T-helper 9 cell (primary cell): ENCODE measurements at places on chromosomes 5 and 9.

GRCh38 chr5:52738095-52738506, 49.6 kb upstream of the ITGA1 start:
- DNase-seq, result no peak

DNA sequence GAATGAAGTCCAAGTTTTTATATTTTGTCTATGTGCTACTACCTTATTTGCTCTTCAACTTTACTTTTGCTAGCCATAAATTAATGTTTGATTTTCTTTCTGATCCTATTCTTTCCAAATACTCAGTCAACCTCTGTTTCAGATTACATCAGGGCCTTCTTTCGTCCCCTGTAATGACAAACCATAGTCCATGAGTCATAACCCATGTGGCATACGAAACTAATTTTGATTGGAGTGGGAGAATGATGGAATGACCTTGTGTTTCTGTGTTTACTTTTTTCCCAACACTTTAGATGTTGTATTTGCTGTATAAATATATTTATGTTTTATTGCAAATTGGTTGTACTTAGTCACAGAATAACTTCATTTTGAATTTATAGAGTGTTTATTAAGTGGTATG, 1043.1 kb downstream of the DTWD2 start:
- no peak for DNase-seq

- DNase-seq, result no peak
These were observed 98.3 kb downstream of the PSD2 start for GRCh38 chr5:139893873-139894272.

- DNase-seq, result no peak
These were observed 118.2 kb downstream of the FRMD3 start for GRCh38 chr9:83419961-83420360.

DNA sequence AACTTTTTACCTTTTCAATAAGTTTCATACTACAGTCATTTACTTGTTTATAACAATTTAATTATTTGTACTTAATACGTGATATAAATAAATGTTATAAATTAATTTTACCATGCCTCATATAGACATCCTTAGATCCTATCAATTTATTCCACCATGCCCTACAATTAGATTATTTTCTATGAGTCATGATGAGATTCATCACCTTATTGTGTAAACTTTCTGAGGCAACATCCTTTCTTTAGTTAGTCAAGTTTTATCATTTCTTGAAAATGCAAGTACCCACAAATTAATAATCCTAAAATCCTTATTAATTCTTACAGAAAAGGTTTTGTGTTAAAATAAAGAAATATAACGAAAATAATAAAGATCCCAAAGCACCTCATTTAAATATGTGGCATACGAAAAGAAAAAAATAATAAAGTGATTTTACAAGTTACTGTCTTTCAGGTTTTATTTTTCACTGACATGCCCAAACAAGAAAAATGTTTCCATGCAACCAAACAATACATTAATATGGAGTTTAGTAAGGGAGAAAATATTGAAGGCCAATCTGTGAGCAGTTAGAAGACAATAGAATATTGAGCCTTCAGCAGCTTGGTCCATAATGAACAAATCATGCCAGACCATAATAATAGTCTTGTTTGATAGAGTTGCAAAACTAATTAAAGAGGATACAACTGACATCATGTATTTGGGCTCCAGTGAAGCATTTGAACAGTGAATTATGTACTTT, 188.7 kb upstream of the MRPS30 start:
- DNase-seq, result no peak

DNA sequence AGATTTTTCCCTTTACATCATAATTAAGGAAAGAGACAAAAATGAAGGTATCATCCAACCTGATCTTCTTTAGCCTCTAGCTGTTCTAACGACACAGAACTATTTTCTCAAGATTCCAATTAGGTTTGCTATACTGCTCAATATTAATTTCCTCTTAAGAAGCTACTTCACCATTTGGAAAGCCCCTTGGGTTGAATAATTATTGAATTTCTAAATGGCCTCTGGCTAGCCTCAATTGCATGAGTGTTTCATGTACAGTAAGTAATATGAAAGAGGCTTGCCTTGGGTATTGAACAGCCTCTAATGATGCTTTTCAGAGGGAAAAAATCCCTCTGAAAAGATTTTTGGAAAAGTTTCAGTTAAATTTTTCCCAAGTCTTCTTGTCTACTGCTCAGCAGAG, 3.7 kb upstream of the MOB3B start:
- no peak for DNase-seq

GRCh38 chr5:112070022-112070421, 313.0 kb upstream of the NREP start:
- no peak for DNase-seq

DNA sequence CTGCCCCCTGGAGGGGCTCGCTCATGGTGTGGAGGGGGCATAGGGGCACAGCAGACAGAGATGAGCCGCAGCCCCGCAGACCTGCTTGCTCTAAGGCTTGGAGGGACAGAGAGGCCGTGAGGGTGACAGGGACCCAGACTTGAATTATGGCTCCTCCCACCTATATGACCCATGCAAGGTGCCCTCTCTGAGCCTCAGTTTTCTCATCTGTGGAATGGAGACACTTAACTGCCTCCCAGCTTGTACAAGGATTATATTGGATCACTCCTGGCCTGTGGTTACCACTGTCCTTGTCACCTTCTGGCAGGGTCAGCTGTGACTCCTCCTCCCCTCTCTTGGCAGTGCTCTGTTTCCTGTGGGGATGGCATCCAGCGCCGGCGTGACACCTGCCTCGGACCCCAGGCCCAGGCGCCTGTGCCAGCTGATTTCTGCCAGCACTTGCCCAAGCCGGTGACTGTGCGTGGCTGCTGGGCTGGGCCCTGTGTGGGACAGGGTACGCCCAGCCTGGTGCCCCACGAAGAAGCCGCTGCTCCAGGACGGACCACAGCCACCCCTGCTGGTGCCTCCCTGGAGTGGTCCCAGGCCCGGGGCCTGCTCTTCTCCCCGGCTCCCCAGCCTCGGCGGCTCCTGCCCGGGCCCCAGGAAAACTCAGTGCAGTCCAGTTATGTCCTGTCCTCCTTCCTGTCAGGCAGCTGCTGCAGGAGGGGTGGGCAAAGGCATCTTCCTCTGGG, 4.7 kb upstream of the CACFD1 start:
- DNase-seq, result no peak

DNA sequence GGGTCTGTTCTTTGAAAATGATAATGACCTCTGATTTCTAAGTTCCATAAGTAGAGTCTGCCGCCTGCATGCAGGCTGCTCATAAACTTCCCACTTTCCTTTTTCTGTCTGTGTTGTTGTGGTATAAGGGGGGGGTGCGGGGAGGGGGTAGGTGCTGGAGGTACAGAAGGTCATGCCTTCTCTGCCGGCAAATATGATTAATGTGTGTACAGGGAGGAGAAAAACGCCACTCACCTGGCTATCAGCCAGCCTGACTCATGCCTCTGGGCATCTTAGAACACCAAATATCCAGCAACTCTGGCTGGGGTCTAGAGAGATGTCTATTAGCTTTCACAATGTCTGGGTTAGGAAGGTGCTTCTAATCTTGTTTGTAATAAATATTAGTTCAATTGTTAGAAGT, 128.3 kb downstream of the EFNA5 start:
- DNase-seq, result no peak

DNA sequence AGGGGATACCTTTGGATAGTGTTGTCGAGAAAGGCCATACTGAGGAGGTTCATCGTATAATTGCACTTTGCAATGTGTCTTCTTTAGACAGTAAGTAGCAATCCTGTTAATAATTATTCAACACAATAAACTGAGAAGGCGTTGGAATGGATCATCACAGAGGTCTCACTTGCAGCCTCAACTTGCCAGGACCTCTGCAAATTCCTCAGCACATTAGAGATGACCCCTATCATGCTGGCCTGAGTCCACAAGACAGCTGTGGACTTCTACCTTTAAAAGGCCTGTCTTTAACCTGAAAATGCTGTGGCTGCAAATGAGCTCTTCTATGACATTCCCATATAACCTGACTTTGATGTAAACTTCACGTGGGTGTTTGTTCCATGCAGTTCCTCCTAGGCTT, 14.1 kb downstream of the SH3TC2 start:
- no peak for DNase-seq

DNA sequence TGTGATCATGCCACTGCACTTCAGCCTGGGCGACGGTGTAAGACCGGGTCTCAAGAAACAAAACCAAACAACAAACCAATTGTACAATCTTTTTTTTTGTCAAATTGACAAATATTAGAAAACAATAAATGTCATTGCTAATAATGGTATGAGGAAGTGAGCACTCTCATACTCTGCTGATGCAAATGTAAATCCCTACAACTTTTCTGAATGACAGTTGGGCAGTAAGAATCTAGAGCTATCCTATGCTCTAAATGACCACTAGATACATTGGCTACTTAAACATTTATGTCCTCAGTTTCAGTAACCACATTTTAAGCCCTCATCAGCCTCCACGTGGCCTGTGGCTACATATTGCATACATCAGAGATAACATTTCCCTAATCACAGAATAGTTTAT, 256.2 kb downstream of the FER start:
- no peak for DNase-seq

DNA sequence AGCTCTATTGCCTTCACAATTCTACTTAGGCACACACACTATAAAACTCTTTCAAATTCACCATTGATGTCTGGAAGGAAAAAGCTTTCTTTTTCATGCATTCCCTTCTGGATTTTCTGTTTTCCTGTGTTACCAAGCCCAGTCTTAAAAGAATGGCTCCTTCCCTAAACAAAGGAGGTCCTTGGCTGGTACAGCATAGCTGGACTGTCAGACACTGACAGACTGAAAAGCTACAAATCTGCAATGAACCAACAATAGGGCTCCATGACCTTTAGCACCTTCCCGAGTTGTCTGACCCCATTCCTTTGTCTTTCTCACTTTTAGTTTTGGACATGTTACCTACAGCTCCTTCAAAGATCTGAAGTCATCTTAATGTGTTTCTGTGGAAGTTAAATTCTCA, 382.5 kb downstream of the TMEM161B start:
- DNase-seq, result no peak

DNA sequence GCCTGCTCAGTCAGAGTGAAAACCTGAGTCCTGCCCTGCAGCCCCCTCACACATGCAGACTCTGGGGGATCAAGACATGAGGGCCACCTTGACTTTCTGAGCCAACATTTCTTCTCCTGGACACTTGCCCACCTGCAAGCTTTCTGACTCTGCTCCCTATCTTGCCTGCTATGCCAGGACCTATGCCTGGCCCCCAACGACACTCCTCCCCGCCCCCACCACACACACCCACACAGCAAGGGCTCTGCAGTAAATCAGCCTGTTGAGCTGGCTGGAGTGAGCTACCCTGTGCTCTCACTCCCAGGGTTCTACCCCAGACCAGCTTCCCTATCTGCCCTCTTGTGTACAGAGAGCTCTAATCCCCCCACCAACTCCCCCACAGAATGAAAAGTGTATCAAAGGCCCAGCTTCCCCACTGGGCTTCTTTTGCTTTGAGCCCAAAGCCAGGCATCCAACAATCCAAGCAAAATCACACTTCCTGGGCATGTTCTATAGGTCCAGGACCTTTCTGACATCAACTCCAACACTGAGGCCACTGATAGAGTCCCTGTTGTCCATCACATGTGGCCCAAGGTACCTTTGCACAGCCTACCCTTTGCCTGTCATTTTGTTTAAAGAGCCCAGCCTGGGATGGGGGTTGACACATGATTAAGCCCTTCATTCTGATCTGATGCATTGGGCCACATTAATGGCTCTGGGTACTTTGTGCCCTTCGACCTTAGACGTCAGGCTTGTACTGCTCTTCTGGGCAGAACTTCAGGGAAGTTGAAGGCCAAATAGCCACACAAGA, 7.2 kb downstream of the PDLIM4 start:
- no peak for DNase-seq

- DNase-seq, result no peak
These were observed 69.6 kb downstream of the ADAMTSL1 start for GRCh38 chr9:18543406-18544192.

DNA sequence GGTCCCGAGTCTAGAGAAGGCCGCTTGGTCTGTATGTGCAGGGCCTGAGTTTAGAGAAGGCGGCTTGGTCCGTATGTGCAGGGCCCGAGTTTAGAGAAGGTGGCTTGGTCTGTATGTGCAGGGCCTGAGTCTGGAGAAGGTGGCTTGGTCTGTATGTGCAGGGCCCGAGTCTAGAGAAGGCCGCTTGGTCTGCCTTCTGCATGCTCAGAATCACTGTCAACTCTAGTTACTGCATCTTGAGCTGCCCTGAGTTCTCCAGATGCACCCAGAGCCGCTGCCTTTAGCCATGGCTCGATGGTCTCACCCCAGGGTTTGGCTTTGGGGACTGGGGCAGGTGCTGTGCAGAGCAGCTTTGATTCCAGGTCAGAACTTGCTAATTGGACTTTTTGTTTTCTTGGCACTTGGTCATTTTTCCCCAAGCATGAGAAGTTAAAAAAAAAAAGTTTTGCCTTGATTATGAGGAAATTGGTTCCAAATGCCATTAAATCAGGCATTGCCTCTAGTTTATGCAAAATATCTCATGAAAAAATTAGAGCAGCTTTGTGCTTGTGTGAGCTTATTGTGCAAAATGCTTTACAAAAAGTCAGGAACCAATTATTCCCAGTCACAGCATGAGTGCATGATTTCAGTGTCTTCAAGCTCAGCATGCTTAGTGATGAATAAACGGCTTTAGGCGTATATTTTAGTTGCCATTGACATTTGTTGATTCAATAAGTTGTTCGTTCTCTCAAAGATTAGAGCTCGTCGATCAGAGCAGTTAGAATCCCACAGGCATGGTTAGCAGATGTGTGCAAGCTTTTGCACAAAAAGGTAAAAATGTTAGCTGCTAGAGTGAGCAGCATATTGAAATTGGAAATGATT, 25.4 kb upstream of the EXOC3 start:
- no peak for DNase-seq

GRCh38 chr9:81032030-81032572, 657.2 kb downstream of the TLE1 start:
- DNase-seq, result no peak

GRCh38 chr5:144377207-144377606, 206.5 kb downstream of the KCTD16 start:
- no peak for DNase-seq

DNA sequence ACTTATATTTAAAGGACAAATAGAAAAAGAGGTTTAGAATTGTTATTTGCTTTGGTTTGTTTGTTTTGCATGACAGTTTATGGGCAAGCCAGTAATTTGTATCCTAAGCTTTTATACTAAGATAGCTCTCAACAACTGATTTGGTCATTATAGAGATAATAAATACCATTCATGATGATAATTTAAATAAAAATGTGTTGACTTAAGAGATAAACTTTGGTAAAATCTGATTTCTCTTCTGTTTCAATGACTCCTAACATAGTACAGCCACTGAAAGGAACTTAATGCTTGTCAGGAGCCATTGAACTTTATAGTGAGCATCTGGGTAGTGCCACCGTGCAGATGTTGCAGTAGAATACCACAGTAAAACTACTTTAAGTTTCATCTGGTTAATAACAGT, 160.7 kb upstream of the ACOT12 start:
- no peak for DNase-seq
